ENCODE measurements at places on chromosomes 1 and 21.

- peak; percentile 44 for DNase-seq
These were observed 712 bp downstream of the DEGS1 start for GRCh38 chr1:224183591-224184312.

GRCh38 chr1:221059506-221059905 lies 180.3 kb downstream of the HLX start:
- DNase-seq: no peak

- DNase-seq: no peak
These were observed 50.6 kb upstream of the C1orf146 start for GRCh38 chr1:92167151-92167550.

GRCh38 chr1:84715342-84716019 lies 25.2 kb upstream of the SSX2IP start:
- no peak for DNase-seq

GRCh38 chr1:150127868-150128267 lies 21.8 kb upstream of the PLEKHO1 start:
- no peak for DNase-seq

DNA sequence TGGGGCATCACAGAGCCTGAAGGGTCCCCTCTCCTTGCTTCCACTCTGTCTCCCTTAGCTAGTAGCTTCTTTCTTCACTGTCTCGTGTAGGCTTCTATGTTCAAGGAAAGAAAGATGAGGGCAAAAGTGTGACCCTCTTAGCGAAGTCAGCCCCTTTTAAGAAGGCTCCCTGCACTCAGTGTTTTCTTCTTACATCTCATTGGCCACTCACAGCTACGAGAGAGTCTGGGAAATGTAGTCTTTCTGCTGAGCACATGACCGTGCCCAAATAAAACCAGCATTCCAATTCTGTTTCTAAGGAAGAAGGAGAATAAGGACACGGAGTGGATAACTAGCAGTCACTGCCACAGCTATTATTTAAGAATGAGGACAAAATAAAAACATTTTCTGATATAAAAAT lies 104.9 kb upstream of the TNR start:
- DNase-seq: no peak

DNA sequence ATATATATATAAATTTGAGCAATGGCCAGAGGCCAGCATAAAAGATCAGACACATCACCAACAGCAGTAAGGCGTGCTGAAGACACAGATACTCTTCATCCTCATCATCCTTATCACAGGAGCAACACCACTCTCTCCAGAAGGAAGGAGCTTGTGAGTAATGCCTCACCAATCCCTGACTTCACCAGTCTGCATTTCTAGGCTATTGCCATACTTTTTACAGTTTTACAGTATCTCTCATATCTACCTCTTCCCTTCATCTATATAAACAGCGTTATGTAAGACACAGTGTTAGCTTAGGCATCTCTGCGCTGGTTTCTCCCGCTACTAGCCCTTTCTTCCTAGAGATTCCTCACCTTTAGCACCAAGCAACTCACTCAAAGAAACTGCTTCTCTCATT lies 2.4 kb upstream of the ABL2 start:
- no peak for DNase-seq
